Fibroblast of the conjunctiva (primary cell): ENCODE measurements at places on chromosomes 5 and 9.

- DNase-seq, result no peak
These were observed 20.3 kb downstream of the LPCAT1 start for GRCh38 chr5:1503241-1504068.

- DNase-seq, result no peak
These were observed 51.6 kb upstream of the CDKN2AIPNL start for GRCh38 chr5:134463176-134463720.

GRCh38 chr9:104300124-104300523 is 203.9 kb upstream of the OR13F1 start:
- no peak for DNase-seq

- DNase-seq, result no peak
These were observed 96.7 kb downstream of the NUDT12 start for GRCh38 chr5:103465891-103466290.

DNA sequence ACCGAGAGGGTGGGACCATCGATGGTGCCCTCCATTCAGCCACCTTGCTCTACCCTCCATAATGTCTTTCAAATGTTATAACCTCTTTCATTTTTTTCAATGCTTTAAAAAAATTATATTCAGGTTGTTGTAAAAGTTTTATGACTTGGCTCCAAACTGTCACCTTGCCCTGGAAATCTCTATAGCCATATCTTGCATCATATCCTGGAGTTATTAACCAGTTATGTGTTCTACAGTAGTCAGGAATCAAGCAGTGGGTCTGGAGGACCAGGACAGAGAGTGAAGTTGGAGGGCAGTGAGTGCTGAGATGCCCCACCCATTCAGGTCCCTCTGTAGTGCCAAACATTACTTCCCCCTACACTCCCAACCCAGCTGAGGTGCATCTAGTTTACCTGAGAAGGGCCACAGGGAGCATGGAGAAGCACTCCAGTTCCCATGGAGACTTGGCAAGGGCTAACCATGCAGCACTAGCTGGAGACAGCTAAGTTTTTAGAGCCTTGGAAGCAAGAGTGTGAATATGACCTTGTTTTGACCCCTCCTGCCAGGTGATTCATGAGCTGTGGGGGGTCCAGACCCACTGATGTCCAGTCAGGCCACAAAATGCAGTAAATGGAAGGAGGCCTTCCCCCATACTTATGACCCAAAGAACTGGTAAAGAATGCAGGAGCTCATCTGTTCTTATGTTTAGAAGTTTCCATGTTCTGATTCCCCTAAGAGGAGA is 5.5 kb downstream of the IFNA8 start:
- DNase-seq, result no peak

GRCh38 chr9:132775720-132776119 is 102.4 kb downstream of the AK8 start:
- DNase-seq, result no peak

DNA sequence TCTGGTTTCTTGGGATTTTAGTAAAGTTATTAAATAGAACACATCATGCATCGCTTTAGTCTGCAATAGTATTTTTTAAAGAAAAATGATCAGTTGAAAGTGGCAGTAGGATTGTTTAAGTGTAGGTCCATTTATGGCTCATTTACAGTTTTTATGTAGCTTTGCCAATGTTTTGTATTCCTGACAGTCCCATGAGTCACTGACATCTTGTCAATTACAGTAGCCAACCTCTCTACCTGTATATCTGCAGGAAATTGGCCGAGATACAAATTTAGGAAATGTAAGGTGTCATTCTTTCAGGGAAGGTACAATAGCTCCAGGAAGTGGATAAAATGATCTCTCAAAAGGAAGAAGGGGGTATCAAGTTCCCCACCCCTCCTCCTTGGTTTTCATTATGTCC is 47.7 kb upstream of the MTAP start:
- DNase-seq, result no peak

GRCh38 chr5:86155796-86156195 is 461.9 kb upstream of the COX7C start:
- no peak for DNase-seq

DNA sequence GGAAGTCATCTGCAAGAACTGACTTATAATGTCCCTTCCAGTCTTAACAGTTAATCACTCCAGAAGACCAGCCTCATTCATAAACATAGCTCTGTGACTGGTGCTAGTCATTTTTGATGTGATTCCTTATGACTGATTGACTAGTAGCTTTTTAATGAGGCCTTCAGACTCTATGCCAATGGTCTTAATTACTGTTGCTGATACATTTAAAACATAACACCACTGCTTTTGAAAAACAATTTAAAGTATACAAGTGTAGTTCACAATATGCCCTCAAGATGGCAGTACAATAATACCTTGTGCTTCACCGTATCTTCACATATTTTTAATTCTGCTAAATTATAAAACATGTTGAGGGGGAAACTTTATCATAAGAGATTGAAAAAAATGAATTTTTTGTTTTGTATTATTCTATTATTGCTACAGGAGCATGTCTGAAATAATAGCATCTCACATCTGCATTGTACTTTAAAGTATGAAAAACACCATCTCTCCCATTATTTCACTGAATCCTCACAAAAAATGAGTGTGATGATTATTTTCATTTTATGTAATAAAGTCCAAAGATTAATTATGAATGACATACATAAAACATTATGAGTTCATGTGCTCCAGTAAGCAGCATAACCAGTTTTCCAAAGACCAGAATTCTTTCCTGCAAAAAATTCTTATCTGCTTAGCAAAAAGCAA is 55.2 kb upstream of the SHISAL2B start:
- DNase-seq, result peak; percentile 10

DNA sequence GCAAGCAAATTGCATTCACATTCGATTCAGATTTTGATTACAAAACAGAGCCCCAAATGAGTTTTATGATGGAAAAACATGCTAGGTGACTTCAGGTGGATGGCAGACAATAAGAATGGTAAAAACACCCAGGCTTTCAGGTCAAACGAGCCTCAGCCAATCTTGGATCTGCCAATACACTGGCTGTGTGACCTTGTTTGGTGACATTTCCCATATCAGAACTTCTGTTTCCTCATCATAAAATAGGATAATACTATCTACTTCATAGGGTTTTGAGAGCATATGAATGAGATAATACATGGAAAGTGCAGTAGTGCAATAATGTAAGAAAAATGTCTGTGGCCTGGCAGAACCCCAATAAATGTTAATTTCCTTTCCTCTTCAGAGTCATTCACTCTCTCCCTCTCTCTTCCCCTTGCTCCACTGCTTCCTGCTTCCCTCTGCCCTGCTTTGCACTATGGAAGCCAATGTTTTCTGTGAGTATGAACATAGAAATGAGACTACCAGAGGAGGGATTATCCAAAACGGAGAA is 54.7 kb downstream of the SH3RF2 start:
- DNase-seq, result no peak

GRCh38 chr5:61941637-61942036 is 364.4 kb upstream of the KIF2A start:
- DNase-seq, result no peak

DNA sequence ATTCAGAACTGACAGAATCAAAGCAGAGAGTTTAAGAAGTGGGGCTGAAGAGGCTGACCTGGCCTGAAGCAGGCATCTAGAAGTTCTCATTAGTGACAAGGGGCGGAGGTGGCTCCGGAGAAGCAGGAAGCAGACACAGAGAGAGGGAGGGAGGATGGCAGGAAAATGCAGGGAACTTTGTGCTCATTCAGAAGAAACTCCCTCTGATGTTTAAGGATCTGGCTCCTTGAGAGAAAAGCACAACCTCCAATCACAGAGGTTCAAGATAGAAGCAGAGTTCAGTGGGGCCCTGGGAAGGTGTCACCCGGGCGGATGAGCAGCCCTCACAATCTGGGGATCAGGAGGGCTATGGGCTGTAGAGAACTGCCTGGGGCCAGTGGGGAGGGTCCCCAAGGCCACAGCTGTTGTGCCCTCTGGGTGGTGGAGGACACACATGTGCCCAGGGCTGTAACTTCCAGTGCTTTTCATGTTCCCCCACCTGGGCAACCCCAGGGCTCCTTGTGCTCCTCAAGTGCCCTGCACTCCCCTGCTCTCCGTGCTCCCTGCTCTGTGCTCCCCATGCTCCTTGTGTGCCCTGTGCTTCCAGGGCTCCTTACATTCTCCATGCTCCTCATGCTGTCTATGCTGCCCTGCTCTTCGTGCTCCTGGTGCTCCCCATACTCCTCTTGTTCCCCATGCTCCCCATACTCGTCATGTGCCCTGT is 51.4 kb downstream of the TRIP13 start:
- DNase-seq, result no peak

DNA sequence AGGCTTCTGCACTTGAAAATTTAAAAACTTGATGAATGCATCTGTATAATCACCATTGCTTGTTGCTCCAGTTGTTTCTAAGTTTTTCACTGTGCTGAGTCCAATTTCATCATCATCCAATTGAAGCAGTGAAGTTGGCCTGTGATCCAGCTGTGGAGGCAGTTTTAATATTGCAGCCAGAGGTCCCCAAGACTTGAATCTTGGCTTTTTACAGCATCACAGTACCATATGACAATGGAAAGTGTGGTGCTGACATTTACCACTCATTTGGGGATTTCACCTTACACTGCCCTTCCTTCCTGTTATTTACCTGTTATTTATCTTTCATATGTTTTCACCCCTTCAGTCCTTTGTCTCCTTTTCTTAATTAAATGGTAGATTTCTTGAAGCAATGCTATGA is 76.2 kb upstream of the SPIN1 start:
- DNase-seq, result no peak

DNA sequence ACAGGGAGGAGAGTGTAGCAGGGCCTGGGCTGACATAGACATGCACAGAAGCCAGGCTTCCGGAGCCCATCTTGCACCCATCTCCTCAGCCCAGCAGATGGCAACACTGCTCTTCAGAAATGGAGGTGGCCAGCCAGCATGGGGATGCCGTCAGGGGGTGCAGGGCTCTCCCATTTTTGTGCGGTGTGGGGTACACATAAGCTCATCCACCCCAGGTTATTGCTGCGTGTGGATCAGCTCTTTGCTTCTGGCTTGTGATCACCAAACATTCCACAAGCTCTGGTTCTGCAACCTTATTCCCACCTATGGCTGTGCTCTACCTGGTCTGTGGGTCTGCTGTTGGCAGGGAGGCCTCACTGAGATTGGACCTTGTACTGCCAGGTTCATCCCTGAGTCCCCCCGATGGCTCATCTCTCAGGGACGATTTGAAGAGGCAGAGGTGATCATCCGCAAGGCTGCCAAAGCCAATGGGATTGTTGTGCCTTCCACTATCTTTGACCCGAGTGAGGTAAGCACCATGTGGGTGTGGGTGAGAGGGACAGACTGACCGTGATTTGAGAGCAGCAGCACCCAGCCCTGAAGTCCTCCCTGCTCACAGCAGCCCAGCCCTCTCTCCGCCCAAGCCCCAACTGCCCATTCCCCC is 17.3 kb downstream of the SLC22A5 start:
- peak; percentile 51 for DNase-seq

GRCh38 chr9:125233678-125234077 is 7.5 kb downstream of the HSPA5 start:
- peak; percentile 90 for DNase-seq

DNA sequence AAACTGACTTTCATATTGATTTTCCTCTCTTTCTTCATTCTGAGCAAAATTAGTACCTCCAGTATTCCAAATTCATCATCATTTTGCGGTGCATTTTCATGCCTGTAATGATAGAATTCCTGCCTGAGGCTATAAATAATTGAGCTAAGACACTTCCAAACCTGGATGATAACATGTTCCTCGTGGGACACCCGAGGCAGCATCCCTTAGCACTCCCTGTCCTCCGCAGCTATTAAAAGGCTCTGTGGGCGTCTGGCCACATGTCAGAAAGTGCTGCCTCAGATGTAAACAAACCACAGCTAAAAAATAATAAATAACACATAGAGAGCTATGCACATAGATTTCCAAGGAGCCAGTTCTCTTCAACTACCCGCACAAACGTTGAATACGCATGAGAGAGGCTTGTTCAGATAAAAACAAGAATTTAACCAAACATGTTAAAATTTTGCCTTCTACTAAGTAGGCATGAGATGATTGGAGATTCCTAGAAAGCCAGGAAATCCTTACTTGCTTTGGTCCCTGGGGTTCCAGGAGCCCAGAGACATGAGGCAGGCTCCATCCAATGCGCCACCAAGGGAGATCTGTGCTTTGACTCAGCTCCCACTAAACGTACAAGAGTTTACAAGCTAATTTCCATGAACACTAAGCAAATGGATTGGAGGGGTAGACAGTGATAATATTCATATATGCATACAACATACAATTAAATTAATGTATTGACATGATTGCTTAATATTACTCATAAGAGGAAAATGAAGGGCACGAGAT is 82.7 kb downstream of the SHC3 start:
- no peak for DNase-seq

DNA sequence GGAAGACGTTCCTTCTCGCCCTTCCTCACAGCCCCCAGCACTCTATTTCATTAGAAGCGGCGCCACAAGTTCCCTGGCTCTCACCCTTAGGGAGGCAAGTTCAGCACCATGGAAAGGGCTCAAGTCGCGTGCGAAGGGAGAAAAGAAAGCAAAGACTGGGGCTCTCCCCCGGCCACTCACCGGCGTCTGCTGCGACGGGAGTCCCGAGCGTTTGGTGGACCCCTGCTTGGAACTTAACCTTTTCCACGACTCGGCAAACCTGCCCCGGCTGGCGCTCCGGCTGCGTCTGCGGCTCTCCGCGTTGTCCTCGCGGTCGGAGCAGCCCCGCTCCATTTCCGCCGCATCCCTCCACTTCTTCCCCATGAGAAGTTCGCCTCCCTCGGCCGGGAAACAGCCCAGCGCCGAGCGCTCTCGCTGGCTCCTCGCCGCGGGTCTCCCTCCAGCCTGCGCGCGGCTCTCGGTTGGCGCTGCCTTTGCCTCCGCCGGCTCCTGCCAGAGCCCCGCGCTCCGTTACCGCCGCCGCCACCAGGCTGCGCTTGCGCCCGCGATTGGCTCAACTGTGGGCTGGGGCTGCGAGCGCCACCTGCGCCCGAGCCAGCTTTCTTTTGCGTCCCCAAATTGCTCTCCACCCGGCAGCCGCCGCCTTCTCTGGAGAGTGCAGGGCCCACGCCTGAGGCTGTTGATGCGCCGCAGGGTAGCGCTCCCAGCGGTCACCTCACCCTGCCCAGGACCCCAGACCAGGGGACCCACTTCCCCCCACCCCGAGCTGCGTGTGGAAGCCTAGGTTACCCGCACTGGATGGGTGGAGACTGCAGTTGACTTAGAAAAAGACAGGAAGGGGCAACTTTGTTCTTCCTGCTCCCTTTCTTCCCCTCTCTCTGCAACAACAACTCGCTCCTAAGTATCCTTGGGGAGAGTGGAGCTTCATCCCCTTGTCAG is 321.6 kb downstream of the CEMIP2 start:
- DNase-seq, result peak; percentile 1

- DNase-seq, result no peak
These were observed 37.8 kb downstream of the MEF2C start for GRCh38 chr5:88845081-88845697.
